ENCODE measurements at places on chromosomes 2 and 18.

GRCh38 chr2:127101756-127102477 lies 5.0 kb downstream of the BIN1 start:
- DNase-seq: no peak

GRCh38 chr2:219183151-219183772 lies 5.2 kb downstream of the RETREG2 start:
- DNase-seq: no peak

DNA sequence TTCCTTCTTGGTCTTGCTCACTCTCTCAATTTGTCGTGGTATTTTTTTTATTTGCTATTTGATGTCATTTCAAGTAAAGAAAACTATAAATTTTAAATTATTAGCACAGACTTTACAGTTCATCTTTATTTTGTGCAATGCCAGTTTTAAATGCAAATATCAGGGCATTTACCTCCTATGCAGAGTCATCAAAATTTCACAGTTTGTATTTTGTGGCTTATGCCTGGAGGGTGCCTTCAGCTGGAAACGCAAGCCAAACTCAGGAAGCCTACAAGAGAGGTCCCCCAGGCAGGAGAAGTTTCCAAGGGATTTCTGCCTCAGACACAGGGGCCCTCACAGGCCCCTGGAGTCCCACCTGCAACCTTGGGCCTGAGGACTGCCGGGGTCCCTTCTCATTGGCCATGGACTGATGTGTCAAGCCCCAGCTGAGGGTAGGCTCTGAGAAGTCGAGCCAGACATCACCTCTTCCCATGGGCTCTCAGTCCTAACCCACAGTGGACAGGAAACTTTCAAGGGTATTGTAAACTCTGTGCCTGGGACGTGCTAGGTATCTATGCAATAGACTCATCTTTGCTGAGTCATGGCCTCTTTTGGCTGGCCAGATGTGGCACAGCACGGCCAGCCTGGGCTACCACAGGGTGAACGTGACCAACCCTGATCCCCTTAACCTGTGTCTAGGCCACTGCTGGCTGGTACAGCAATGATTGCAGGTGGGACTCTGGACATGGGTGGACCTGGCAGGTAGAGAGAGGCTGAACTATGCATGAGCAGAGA lies 236.5 kb downstream of the CELF4 start:
- no peak for DNase-seq

DNA sequence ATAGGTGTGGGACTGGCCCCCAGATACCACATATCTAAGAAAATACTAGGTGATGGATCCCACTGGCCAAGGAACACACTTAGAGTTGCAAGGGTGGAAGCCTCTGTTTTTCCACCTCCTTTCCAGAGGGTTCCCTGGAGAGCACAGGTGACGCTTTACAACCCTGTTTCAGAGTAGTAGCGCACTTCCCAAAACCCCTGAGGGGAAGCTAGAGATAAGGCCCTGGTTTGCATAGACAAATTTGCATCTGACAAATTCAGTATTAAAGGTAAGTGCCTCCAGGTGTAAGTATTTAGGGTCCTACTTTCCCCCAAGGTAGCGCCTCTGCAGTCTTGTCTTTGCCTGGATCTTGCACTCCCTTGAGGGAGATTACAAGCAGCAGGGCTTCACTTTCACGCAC lies 474 bp upstream of the CERKL start:
- no peak for DNase-seq

- DNase-seq: no peak
Measured at GRCh38 chr2:211591426-211591825, 947.2 kb downstream of the ERBB4 start.

DNA sequence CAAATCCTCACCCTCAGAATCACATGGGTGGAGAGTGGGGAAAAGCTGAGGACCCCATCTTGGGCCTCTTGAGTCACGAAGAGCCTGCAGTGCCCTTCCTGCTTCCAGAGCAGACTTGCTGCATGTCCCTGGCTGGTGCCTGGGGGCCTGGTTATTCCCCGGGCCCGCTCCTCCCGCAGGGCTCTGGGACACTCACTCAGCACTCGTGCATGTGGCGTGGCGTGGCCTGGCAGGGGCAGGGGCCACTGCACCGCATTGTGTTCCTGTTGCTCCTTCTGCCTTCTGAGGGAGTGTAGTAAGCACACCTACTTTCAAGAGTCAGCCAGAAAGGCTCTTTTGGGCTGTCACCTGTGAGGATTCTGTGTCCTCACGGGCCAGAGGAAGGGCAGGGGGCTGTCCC lies 17.4 kb upstream of the MZT2A start:
- DNase-seq: no peak

GRCh38 chr2:162509288-162509968 lies 165.5 kb downstream of the GCA start:
- no peak for DNase-seq

DNA sequence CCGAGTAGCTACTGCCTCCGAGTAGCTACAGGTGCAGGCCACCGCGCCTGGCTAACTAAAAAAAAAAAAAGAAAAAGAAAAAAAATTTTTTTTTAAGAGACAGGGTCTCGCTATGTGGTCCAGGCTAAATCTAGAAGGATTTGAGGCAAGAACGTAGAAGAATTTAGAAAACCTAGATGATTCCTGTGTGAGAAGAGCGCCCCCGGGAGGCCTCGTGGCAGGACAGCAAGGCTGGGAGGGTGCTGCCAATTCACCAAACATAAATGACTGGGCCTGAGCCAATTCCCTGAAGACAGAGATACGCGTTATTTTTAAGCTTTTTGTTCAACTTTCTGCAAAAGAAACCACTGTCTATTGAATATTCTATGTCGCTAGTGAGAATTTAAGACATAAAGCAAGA lies 90.1 kb upstream of the TGFA start:
- DNase-seq: no peak

- no peak for DNase-seq
Measured at GRCh38 chr2:97673915-97674283, 4.4 kb downstream of the C2orf92 start.

GRCh38 chr18:26802330-26803200 lies 62.9 kb downstream of the AQP4 start:
- no peak for DNase-seq

DNA sequence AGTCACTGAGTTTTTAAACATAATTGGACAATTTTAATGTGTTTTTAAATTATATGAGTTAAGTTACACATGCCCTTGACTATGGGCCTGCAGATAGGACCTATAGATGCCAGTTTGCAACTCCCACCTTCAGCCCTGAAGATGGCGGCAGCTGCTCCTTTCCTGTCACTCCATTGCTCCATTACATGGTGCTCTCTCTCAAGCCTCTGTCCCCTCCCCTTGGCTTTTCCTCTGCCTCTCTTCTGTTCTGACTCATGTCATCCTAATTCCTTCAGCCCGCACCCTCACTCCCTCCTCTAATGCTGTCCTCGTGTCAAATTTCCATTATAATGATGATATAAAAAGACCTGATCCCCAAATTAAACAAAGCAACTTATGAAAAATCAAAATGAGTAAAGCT lies 133.7 kb upstream of the HNRNPA3 start:
- DNase-seq: no peak

DNA sequence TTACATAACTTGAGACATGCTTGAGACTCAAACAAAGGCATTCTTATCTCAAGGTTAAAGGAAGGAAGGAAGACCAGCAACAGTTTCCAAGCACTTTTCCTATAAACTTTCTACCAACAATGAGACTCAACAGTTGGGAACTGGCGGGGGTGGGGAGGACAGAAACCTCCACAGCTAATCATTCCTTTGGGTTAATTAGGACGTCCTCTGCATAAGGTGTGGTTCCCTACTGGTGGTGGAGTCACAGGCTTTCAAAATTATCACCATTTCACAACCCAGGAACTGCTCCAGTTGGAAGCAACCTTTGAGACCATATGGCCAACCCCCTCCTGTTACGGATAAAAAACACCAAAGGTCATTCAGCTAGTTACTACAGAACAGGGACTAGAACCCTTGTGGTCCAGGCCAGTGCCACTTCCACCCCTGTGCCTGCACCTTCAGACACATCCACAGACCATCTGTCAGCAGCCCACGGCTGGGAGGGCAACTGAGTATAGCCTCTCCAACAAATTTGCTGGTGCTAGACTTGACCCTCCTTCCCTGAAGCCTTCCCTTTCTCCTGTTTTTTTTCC lies 30.1 kb upstream of the ATL2 start:
- DNase-seq: no peak

GRCh38 chr2:152005607-152006006 lies 93.2 kb downstream of the CACNB4 start:
- DNase-seq: no peak
